Cerebellar nuclear complex (tissue), 1 donor: ENCODE measurements at places on chromosomes 7 and 10.

- DNase-seq = no peak
These were observed 115.1 kb downstream of the TPK1 start for GRCh38 chr7:144720710-144721109.

DNA sequence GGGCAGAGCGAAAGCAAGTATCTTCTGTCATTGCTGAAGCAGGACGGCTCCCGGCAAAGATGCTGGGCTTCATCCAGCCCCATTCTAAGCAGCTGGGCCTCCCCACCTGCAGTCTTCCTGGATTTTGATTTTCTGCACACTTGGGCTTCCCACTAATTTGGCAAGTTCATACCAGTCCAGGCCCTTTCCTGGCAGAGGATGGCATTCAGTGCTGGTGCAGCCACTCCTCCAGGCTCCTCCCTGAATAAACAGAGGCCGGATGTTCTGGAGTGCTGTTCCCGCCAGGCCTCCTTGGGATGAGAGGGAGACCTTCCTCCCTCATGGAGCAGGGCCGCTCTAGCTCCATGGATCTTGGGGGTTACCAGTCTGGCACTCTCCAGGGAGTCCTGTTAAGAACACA lies 3.4 kb downstream of the BAG3 start:
- DNase-seq = peak; percentile 65

DNA sequence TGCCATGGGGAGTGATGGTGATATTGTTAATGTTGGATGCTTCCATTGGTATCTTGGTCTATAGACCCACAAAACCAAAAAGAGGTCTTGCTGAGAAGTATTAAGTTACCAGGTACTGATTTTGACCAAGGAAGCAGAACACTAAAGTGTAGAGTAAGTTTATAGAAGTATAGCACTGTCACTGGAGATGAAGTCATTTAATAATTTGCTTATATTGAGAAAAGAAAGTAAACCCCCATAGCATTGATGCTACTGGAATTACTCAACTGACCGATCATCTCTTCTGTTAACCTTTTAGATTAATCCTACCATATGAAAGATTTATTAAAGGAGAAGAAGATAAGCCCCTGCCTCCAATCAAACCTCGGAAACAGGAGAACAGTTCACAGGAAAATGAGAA lies 183.2 kb downstream of the RTKN2 start:
- no peak for DNase-seq

DNA sequence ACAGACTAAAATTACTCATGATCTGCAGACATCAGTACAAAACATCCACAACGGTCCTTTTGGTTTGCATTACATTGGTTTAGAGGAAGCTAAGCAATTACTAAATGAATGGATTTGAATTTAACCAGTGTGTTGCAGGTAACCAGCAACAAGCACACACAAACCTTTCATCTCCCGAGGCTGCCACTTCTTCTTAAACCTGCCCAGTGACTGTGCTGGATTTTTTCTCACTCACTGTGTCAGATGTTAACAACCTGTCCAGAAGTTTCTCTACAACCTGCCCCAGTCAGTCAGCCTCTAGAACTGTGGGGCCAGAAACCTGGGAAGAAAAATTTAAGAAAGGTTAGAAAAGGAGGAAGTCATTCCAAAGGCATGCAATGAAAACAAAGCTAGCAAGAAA lies 2.4 kb upstream of the MEOX2 start:
- no peak for DNase-seq
